ENCODE measurements at places on chromosomes 7 and 10.

DNA sequence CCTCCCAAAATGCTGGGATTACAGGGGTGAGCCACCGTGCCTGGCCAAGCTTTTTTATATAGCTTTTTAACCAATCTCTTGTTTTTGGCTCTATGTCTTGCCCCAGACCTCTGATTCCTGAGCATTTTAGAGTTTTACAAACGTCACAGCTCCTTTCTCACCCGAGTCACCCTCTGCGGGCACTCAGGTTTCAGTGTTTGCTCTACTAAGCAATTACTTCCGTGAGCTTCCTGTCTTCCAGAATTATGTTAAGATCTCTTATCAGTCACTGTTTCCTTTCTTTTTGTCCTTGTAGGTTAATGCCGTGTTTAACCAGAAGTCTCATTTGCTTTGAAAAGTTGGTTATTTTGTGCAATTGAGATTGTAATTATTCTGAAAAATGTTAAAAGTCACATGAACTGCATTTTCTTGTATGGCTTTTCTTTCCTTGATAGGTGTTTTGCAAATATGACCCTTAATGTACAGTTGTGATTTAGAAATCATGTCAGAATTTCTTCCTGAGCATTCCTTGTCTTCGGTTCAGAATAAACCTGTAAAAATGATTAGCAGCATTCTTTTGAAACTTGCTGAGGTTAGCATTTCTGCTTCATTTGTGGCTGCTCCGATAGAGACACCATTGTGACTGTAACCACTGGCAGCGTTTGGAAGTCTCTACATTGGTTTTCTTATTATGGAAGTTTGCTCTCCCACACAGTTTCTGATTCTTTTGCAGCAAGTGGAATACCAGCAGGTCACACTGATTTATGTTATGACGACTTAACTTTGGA, 4.5 kb upstream of the HKDC1 start:
- no peak for DNase-seq

DNA sequence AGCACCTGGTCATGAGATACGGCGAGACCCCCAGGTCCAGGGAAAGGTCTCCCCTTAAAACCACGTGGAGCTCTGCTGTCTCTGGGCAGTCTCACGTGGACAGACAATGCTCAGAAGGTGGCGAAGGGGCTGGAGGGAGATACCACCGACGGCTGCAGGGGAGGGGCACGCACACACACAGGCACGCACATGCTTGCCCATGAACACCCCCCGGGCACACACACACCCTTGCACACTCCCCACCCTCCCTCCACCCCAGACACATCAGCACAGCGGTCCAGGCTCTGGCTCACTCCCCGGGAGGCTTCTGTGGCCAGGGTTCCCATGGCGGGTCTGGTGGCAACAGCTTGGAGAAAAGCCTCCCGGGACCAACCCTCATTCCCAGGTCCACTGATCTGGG, 52.4 kb upstream of the TNRC18 start:
- no peak for DNase-seq

- no peak for DNase-seq
Observed at GRCh38 chr7:103073989-103074518, 542 bp downstream of the FBXL13 start.

DNA sequence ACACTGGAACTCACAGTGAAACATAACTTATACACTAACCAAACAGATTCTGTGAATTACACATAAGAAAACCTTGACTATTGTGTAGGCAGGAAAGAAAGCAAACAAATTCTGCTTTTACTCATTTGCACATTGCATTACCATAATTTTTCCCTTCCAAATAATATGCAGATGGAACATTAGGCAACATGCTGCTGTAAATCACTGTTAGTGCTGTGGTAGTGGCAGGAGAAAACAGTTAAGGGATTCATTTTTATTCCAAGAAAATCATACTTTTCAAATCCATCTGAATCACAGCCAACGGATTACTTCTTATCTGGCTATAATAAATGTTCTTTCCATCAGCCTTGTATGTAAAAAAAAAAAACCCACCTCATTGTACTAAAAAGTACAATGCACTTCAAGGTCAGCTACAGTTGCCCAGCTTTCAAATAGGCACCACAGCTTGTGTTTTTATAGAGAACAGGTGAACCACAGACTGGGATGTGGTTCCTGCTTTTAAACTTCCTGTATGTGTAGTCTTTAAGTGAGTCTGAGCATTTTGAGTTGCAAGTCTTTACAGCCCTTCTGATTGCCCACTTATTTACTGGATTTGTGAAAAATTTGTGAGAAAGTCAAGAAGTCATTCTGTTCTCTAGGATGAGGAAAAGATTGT, 590.0 kb upstream of the SEMA3D start:
- DNase-seq, result no peak

- DNase-seq, result no peak
Observed at GRCh38 chr10:32166365-32166764, 110.1 kb upstream of the KIF5B start.

DNA sequence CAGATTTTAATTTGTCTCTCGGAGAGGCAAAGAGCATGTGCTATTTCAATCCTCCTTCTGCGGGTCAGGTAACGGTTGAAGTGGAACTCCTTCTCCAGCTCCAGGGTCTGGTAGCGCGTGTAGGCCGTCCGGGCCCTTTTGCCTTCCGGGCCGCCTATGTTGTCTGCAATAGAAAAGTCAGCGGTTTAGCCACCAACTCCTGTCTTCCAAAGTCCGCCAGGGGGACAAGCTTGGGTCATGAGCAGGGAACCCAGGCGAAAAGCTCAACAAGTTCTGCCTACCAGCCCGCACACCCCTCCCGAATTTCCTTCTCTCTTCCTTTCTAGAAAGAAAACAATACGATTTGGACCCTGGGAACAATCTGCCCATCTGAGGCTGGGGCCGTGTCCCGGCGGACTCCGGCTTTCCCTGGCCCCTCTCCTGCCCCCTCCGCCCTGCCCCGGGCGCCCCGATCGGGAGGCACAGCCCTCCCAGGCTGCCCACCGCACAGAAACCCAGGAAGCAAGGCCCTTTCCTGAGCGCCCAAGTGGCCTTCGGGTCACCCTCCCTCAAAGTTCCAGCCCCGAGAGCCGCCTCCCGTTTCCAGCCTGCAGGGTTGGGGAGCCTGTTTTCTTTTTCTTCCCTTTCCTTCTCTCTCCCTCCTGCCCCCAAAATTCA, 1.4 kb downstream of the HOXA5 start:
- DNase-seq, result no peak

- DNase-seq, result no peak
Observed at GRCh38 chr10:58715061-58715460, 202.4 kb downstream of the BICC1 start.

DNA sequence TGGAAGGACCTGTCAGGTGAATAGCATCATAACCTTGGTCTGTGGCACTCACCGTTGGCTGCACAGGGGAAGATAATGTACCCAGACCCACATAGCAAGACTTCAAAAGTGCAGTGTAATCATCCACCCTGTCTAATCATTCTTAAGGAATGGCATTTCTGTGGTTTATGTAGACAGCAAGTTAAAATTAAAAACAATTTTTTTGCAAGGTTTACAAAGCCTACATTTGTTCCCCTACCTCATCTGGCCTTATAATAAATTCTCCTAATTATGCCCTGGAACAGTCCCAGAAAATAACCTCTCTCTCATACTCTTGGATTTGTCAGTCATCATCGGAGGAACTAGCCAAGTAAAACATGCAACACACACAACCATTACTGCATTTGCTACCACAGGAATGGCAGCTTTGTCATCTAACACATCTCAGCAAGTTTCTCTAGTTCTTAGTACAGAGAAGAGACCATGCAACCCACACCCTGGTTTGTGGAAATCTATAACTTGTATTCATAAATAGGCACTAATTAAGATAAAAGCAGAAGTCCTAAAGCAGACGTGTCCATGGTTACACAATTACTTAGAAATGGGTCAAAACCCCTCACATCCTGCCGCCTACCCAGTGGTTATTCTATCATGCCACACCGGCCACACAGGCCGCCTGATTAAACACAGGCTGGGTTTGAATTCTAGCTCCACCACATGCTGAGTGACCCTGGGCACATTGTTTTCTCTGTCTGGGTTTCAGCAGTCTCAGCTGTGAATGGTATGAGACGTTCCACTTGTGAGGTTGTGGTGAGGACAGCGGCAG, 19.1 kb downstream of the ABLIM1 start:
- DNase-seq, result no peak
